ENCODE measurements at places on chromosomes 7 and 10. TPM values are rescaled to one million over a fixed set of nuclear protein-coding genes. Genes with fewer than 3 reads are reported as not detected.

The GPR141 gene
- not detected for total RNA-seq

The SPOCK2 gene
- 0.39 TPM for total RNA-seq

The ADAP1 gene
- total RNA-seq: 2.3 TPM

The NUDT13 gene
- total RNA-seq: 4.2 TPM

The BMI1 gene
- total RNA-seq: 41.7 TPM

The OPALIN gene
- not detected for total RNA-seq

The PNLIPRP2 gene
- total RNA-seq: not detected

The NEBL gene
- 8.2 TPM for total RNA-seq

The GPR146 gene
- 1.8 TPM for total RNA-seq

The GIMAP4 gene
- total RNA-seq: not detected

The NRF1 gene
- 9.5 TPM for total RNA-seq

The RINT1 gene
- 14.8 TPM for total RNA-seq

The NUB1 gene
- total RNA-seq: 39.0 TPM

The EPHB4 gene
- 48.1 TPM for total RNA-seq

The DEPP1 gene
- 1.4 TPM for total RNA-seq

The PLPP4 gene
- total RNA-seq: not detected

The TAS2R39 gene
- total RNA-seq: not detected

The TRPV6 gene
- not detected for total RNA-seq

The AMZ1 gene
- not detected for total RNA-seq

The PLAC9 gene
- total RNA-seq: not detected

The IFIT1B gene
- not detected for total RNA-seq

The PARD3 gene
- 70.7 TPM for total RNA-seq

The LIPJ gene
- not detected for total RNA-seq

The CALCR gene
- total RNA-seq: not detected
